ENCODE measurements at places on chromosomes 6 and 20.
A peak's percentile ranks its signal among the peaks of the same experiment; 100 is the strongest.

DNA sequence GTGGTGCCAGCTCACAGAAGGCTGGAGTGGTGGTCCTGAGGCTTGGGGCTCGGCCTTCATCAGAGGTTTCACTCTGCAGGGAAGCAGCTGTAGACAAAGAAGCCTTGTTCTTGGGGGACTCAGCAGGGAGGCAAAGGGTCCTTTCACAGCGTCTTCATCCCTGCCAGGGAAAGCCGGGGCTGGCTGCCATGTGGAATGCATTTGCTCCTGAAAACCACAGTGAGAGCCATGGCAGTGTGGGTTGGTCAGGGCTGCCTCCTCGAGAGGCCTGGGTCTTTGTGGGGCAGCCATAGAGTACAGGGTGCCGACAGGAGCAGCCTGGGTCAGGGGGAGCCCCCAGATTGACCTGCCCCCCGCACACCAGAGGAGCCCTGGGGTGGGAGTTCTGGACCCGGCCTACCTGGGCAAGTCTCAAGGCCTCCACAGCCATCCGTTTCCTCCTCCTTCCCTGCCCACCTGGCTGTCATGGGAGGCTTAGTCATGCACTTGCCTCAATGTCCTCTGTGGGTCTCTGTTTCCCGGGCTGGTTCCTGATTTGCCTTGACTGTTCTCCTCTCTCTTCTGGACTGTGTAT lies 144.0 kb downstream of the CDC5L start:
- H3K27ac ChIP-seq = no peak overlapping the region
- no peak overlapping the region for H3K4me3 ChIP-seq
- no peak for DNase-seq
- H3K36me3 ChIP-seq = no peaks in the 10 kb centered on the region
- H3K4me1 ChIP-seq = no peaks in the 10 kb centered on the region
- H3K27me3 ChIP-seq = peaks cover 4% of the 10 kb centered on the region

DNA sequence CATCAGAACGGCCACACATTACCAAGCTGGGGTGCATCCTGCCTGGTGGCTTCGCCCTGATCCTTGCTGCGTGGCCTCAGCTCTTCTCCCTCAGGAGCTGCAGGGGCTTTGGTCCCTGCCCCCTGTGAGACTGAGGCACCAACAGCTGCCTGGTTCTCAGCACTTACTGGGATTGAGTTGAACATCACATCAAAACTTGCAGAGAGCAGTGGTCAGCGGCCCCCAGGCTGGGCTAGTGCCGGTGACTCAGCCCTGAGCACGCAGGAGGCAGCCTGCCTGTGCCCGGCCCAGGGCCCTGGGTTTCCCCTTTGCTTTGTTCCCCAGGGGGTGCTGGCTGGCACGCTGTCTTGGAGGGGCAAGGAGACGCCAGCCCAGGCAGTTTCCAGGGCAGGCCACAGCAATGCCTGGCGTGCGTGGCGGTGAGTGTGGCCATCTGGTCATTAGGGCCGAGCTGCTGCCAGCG lies 63.3 kb downstream of the DLL1 start:
- no peak for DNase-seq
- H3K36me3 ChIP-seq = no peaks in the 10 kb centered on the region
- no peak overlapping the region for H3K27ac ChIP-seq
- peaks cover 2% of the 10 kb centered on the region for H3K4me1 ChIP-seq

DNA sequence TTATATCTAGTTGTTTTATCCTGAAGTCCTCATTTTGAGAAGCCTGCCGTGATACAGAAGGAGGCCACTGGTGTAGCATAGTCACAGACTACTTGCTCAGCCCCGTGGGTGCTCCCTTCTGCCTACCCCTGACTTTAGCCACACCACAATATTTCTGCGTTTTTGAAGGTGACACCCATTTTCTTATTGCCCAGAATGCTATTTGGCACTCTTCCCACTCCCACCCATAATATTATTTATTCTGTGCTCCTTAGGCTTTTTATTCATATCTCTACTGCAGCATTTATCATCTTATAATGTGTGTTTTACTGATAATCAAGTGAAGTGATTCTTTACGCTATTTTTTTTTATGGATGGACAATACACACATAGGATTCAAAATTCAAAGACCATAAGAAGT lies 107.3 kb downstream of the OR2B2 start:
- H3K4me3 ChIP-seq = no peak overlapping the region
- H3K4me1 ChIP-seq = no peaks in the 10 kb centered on the region
- H3K27ac ChIP-seq = no peak overlapping the region
- no peaks in the 10 kb centered on the region for H3K27me3 ChIP-seq
- DNase-seq = no peak

DNA sequence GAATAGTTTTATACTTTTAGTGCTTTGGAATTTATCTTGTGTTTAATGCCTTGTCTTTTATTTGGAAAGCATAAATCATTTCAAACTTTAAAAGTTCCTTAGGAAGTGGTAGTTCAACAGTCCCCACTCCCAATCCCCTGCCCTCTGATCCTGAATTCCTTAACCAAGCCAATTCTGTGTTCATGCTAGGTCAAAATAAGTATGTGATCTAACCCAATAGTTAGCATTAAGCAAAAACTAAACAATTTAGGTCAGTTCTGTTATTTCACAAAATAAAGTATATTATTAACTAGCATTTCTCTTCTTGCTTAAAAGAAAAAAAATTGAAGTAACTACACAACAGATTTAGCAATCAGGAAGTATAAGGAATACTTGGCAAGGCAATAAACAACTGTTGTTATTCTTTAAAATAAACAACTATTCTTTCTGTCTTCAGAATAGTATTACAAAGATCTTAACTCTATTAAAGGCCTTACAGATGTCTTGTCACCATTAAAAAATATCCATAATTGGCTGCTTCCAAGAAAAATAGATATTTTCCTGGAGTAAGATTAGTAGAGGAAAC lies 37.0 kb downstream of the AKIRIN2 start:
- no peak overlapping the region for H3K4me3 ChIP-seq
- no peak overlapping the region for H3K27ac ChIP-seq
- H3K4me1 ChIP-seq = no peaks in the 10 kb centered on the region
- H3K36me3 ChIP-seq = peaks cover 11% of the 10 kb centered on the region
- DNase-seq = no peak

GRCh38 chr6:42147138-42147562 lies 4.7 kb upstream of the C6orf132 start:
- H3K4me1 ChIP-seq = peaks cover 33% of the 10 kb centered on the region
- peak overlapping the region; percentile 78 for H3K27ac ChIP-seq

DNA sequence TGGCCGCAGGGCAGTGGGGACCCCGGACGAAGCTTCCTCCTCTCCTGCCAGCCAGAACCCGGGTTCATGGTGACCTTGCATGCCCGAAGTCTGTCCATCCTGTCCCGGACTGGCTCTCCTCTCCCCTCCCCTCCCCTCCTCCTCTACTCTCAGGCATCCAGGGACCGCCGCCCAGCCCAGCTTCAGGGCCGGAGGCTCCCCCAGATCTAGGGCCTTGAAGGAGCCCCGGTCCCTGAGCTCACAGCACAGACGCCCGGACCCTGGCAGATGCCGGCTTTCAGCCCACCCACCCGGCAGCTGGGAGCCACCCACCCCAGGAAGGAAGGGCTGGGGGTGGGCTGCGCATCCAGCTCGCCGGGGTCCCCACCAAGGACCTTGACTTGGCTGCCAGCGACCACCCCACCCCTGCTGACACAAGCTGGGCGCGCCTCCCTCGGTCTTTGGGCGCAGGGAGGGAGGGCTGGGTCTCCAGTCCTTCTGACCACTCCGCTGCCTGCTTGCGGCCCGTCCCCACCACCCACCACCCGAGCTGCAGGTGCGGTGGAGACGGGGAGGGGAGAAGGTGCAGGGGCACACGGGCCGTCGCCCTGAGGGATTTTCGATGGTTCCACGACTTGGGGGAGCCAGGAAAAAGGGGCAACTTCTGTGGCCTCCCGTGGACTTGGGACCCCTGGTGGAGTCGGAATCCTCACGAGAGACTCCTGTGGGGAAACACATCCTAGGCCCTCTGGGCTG lies 5.8 kb upstream of the ABHD16B start:
- peaks cover 51% of the 10 kb centered on the region for H3K27me3 ChIP-seq
- peaks cover 47% of the 10 kb centered on the region for H3K4me1 ChIP-seq
- DNase-seq = no peak
- no peak overlapping the region for H3K4me3 ChIP-seq
- H3K36me3 ChIP-seq = no peaks in the 10 kb centered on the region

- DNase-seq = peak; percentile 10
- no peaks in the 10 kb centered on the region for H3K27me3 ChIP-seq
- no peaks in the 10 kb centered on the region for H3K4me1 ChIP-seq
Measured at GRCh38 chr6:17311595-17312311, 30.6 kb downstream of the RBM24 start.

- H3K27ac ChIP-seq = peak overlapping the region; percentile 56
- DNase-seq = no peak
- no peaks in the 10 kb centered on the region for H3K27me3 ChIP-seq
Measured at GRCh38 chr6:111550953-111551352, 54.7 kb downstream of the TRAF3IP2 start.

- H3K4me1 ChIP-seq = no peaks in the 10 kb centered on the region
- no peak overlapping the region for H3K4me3 ChIP-seq
- DNase-seq = no peak
- H3K27ac ChIP-seq = no peak overlapping the region
- H3K27me3 ChIP-seq = no peaks in the 10 kb centered on the region
Measured at GRCh38 chr20:11389186-11389585, 528.5 kb upstream of the BTBD3 start.

GRCh38 chr6:154295733-154296132 lies 60.9 kb downstream of the IPCEF1 start:
- no peak overlapping the region for H3K4me3 ChIP-seq
- H3K4me1 ChIP-seq = peaks cover 4% of the 10 kb centered on the region
- H3K27me3 ChIP-seq = no peaks in the 10 kb centered on the region
- H3K27ac ChIP-seq = no peak overlapping the region
- no peaks in the 10 kb centered on the region for H3K36me3 ChIP-seq

GRCh38 chr6:13466304-13467215 lies 20.8 kb downstream of the GFOD1 start:
- H3K27ac ChIP-seq = no peak overlapping the region
- H3K4me1 ChIP-seq = no peaks in the 10 kb centered on the region
- peaks cover 11% of the 10 kb centered on the region for H3K27me3 ChIP-seq
- no peak for DNase-seq

- peaks cover 28% of the 10 kb centered on the region for H3K36me3 ChIP-seq
- no peaks in the 10 kb centered on the region for H3K27me3 ChIP-seq
- H3K4me3 ChIP-seq = no peak overlapping the region
- H3K4me1 ChIP-seq = peaks cover 40% of the 10 kb centered on the region
- DNase-seq = peak; percentile 62
Measured at GRCh38 chr20:19968466-19969073, 48.6 kb upstream of the NAA20 start.

All from large intestine (tissue), 12 donors.